AG04450 (cell line): ENCODE measurements at places on chromosomes 2 and 18. TPM values are rescaled to one million over a fixed set of nuclear protein-coding genes. Genes with fewer than 3 reads are reported as not detected.

Gene EDAR
- polyA plus RNA-seq = not detected in 2 replicates

Gene NPHP1
- polyA plus RNA-seq = 3.7 and 5.4 TPM in 2 replicates

Gene STARD6
- polyA plus RNA-seq = 0.14 TPM in 1 of 2 replicates, not detected in the other

Gene SCRN3
- polyA plus RNA-seq = 16.7 and 22.8 TPM in 2 replicates

Gene COL5A2
- polyA plus RNA-seq = 269 and 305 TPM in 2 replicates

Gene C2orf92
- 1.3 and 1.5 TPM in 2 replicates for polyA plus RNA-seq

Gene ZNF804A
- polyA plus RNA-seq = 3.5 and 6.2 TPM in 2 replicates

Gene CERKL
- polyA plus RNA-seq = 0.09 TPM in 1 of 2 replicates, not detected in the other

Gene DSC2
- not detected in 2 replicates for polyA plus RNA-seq

Gene ACKR3
- 0.05 and 0.07 TPM in 2 replicates for polyA plus RNA-seq

Gene CAPN14
- 0.09 TPM in 2 replicates for polyA plus RNA-seq

Gene RELCH
- polyA plus RNA-seq = 14.5 and 20.3 TPM in 2 replicates

- no peak for DNase-seq
Observed at GRCh38 chr2:66405473-66405872, 29.5 kb upstream of the MEIS1 start.

DNA sequence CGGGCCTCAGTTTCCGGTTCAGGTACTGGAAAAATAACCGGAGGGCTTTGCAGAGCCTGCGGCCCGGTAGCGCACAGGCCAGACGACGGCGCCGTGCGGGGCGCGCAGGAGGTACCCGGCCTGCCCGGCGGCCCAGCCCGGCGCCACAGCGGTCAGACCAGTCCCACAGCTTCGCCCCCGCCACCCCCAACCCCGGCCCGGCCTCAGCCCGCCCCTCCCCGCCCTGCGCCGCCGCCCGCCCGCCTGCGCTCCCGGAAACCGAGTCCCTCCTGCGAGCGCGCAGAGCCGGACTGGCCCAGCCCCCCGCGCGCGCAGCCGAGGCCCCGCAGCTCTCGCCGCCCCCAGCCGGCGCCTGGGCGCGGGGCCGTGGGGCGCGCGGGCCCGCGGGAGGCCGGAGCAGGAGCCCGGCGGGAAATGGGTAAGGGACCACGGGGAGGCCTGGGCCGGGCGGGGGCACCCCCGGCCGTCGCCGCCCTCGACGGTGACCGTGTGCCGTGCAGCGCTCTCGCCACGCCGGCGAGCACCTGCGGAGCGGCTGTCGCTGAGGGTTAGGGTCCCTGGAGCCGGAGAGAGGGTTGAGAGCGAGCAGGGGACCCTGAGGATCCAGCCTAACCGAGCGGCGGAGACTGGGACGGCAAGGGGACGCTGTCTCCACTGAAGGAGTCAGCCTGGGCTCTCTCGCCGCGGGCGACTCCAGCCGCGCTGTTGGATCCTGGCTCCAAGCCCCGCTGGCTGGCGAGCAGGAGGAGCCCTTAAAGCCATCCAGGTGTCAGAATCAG, 16.5 kb upstream of the PSD4 start:
- no peak for DNase-seq

DNA sequence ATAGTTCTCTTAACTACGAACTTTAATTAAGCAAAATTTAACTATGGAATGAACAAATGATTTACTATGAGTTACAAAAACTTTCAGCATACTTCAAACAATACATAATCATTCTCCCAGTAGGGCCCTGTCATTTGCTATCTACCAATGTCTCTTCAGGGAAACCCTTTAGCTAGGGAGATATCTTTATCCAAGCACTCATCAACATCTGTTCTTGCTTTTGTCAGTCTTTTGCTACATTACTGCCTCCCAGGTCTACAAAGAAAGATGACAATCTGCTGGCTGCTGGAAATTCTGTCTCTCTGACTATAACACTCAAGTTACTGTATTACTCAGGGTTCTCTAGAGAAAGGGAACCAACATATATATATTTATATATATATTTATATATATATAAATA, 1626.3 kb upstream of the CELF4 start:
- no peak for DNase-seq

DNA sequence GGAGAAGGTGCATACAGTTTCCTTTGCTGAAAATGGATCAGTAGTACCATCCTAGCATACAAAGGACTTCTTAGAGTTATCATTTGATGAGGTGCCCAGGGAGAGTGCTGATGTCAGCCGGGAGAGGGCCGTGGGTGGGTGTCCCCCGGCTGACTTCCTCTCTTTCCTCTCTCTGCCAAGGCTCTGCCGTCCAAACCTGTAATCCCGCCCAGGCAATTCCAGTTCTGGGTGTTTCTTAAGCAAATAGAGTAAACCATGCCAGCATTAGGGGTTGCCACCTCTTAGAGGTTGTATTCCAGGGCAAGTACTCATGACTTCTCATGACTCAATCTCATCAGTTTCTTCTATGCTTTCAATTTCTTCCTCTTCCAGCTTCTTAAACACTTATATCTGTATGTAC, 117.2 kb downstream of the GATA6 start:
- DNase-seq = no peak

GRCh38 chr2:118098307-118099030, 10.2 kb downstream of the INSIG2 start:
- DNase-seq = no peak

DNA sequence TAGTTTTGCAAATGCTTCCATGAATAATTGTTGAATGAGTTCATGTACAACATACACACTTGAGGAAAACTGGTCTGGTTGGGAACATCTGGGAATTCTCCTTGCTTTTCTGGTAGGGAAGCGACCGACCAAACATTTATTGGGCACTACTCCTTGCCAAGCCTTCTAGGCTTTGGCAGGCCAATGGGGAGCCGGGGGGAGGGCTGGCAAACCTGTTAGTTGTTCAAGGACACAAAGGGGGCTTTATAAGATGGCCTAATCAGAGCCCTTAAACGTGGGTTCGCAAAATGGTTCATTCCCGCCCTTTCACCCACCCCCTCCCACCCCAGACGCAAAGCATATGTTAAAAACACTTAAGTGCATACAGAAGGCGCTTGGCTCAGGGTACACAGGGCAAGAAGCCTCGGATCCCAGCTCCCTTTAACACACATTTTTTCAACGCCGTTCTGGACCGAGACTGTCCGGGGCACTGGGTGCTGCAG, 844 bp upstream of the VSNL1 start:
- DNase-seq = no peak

GRCh38 chr2:8096484-8096883, 585.4 kb upstream of the ID2 start:
- DNase-seq = no peak

DNA sequence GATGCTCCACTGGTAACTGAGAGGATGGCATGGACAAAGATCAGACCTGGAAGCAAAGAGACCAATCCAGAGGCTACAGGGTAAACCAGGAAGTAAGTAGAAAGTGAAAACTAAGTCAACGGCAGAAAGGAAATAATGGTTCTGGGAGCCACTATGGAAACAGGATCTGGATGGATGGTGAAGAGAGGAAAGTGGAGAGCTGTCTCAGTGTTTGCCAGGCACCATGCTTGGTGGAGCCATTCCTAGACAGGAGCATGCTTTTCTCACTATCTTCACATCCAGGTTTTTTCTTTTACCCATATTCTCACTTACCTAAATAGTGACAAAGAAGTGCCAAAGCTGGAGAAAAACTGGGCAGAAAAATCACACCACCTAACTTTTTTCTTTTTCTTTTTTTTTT, 22.2 kb downstream of the ZNF521 start:
- no peak for DNase-seq

DNA sequence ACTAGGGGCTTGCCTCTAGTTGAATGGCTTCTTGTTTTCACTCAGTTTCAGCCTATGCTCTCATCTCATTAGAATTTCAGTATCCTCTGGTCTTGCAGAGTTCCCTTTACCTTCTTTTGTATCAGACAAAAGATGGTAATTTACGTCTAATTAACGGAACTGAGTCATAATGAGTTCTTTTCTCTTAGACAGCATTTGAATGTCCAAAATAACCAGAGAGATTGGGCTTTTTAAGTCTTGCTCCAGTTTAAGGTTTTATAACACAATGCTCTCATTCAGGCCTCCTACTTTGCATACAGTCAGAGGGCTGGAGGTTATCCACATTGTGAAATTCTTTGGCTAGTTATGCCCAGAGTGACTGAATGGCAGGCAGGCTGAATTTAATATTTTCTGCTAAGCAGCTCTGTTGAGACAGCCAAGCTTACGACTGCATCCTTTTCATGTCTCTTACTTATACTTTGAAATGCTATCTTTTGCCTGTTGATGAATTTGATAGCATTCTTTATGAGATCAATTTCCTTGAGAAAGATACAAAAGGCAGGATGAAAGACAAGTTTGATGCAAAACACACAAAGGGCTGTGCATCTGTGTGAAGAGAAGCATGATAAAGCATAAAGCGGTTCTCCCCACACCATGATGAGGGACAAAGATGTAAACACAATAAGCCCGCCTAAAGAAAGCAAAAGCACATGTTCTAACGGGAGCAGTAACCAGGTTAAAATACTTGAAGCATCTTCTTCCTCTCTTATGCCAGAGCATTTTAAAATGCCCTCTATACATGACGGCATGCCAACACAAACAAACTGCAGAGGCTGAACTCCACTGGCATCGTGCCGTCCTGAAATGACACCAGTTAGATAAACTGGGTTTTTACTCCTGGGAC, 90.0 kb downstream of the CDH2 start:
- no peak for DNase-seq

- DNase-seq = no peak
Observed at GRCh38 chr2:67881816-67882215, 181.0 kb downstream of the C1D start.

DNA sequence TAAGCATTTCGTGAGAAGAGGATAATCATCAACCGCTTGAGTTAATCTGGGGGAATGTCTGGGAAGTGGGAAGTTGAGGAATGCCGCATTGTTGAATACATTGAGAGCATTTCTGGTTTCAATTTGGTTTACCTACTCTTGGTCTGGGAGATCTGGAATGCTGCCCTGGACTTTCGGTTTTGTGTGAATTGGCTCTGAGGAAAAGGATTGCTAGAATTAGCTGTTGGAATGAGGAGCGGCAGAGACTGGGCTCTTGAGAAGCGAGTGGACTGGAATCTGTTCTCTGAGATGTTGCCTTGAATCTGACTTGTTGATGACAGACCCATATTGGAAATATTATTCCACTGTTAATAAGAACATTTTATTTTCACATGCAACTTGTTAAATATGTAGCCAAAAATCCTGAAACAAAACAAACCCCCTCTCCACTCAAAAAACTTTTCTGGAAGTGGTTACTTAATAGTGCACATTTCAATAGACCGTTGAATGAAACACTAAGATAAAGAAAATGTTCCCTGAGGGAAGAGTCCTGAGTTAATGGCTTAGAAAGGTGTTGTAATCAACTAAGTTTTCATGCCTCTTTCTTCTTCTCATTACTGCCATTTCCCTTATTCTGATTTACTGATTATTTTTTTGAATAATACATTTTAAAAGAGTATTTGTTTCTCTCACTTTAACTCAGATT, 50.8 kb downstream of the PTPRM start:
- DNase-seq = no peak

- DNase-seq = no peak
Observed at GRCh38 chr2:9660781-9661180, 30.0 kb upstream of the YWHAQ start.

GRCh38 chr18:51151185-51151567, 46.3 kb downstream of the MEX3C start:
- DNase-seq = no peak

DNA sequence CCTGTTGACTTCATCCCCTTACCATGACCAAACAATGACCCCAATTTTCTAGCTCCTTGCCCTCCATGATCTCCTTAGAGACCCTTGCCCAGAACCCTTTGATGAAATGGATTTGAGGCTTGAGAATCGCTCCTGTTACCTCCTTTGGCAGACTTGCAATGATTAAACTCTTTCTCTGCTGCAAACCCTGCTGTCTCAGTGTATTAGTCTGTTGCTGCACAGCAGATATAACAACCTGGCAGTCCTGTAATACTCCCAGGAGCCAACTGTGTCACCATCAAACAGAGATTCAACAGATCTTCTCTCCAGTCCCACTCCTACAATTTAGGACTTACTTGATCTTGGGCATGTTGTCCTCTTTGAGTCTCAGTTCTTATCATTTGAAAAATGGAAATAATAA, 242.9 kb downstream of the HRH4 start:
- no peak for DNase-seq

- DNase-seq = no peak
Observed at GRCh38 chr2:151475071-151475470, 65.4 kb downstream of the RIF1 start.

DNA sequence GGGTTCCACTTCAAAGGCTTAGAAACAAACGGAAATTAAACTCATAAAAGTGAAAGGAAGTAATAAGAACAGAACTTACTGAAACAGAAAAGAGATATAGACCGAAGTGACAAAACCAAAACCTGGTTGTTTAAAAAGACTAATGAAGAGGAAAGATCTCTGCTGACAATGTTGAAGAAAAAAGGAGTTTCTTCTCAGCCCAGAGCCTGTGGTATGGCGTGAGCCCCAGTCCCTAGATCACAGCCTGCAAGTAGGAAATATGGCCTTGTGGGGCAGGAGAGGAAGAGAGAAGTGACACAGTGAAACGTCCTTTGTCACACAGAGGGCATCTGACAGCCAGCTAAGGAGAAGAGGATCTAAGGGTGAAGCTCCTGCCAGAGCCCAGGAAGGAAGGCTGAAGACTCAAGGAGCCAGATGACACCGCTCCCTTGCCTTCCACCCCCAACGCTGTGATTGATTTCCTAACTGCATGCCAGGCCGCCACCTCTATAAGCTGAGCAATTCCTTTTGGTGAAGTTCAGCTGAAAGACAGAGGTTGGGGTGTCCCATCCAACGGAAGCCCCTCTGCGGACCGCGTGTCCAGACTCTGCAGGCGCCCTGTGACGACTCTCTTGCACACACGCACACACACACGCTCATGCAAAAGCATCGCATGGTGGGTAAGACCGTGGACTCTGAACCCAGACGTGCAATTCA, 141.1 kb downstream of the HDAC4 start:
- DNase-seq = no peak

- no peak for DNase-seq
Observed at GRCh38 chr2:233471291-233472035, 95.1 kb downstream of the USP40 start.

- no peak for DNase-seq
Observed at GRCh38 chr18:37364237-37364636, 201.4 kb downstream of the CELF4 start.
